CD4-positive, alpha-beta T cell (primary cell): ENCODE measurements at places on chromosomes 4 and X.

DNA sequence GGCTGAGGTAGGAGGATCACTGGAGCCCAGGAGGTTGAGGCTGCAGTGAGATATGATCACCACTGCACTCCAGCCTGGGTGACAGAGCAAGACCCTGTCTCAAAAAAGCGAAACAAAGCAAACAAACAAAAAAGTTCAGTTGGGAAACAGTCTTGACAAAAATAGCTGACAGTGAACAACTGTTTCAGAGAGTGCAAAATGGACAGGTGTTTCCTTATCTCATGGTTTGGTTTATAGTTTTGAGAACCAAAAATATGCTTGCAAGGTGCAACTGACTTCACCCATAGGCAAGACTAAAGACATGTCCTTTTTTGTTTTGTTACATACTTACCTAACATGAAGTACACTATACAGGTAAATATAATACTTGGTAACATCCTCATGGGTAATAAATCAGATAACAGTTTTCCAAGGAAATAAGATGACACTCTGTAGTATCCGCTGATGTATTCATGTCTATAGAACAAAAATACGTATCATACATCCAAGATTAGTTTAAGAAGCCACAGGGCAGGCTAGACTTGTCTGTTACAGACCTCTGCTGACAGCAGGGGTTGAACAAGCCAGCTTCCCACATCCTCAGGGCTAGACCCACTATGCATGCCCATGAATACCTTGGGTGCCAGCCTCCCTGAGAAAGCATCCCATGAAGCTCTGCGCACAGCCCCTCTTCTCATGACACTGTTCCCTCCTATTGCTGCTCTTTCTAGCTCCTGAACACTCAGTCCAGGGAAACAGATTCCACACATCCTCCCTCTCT is 59.3 kb downstream of the ABCG2 start:
- DNase-seq, result no peak

DNA sequence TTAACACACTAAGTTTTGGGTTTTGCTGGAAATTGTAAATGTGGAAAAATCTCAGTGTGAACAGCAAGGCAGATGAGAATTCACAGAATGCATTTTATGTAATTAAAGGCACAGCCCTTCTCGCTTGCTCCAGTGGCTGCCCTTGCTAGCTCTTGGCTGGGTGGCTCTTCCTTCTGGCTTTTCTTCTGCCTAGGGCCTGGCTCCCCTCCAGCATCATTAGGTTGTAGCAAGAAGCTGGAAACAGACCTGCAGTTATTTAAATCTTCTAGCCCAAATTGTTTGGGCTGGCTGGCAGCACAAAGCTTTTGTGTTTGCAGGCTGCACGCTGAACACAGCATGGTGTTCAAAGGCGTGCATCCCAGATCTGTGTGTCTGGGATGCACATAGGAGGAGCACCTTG is 56.5 kb downstream of the LIMCH1 start:
- DNase-seq, result no peak

DNA sequence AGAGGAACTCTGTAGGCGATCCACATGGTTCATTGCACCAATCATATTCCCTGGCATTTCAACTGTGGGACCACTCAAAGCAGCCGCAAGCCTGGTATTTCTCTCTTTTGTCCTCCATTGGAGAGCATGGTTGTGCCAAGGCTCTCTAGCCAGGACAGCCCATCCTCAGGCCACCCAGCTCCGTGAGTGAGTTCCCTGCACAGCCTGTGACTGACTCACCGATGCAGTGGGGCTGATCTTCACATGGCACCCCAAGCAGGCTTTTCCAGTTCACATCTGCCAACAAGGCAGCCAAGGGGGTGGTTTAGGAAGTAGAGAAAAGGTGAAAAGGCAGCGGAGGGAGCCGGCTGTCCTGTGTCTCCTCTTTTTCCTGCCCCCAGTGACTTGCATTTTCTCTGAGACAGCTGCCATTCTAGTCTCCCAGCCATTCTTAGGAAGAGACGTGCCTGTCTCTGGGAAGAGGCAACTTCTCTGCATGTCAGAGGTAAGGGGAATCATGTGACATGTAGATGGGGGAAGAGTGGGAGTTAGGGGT is 69.2 kb downstream of the MID1IP1 start:
- DNase-seq, result no peak

DNA sequence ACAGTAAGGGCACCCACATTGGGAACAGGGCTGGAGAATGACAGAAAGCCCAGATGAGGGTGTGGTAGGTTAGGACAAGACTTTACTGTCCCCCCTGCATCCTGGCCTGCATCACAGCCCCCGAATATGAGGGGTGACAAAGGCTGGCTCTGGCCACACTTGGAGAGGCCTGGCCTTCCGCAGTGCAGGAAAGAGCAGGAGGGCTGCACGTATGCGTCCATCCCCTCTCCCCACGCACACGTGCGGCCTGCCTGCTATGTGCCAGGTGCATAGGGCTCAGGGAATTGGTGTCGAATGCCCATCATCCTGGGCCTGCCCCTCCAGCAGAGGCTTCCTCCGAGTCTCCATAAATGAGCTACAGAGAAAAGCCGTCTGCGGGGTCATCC is 80.5 kb downstream of the ABLIM2 start:
- no peak for DNase-seq

GRCh38 chr4:163384434-163384833 is 40.7 kb downstream of the NPY5R start:
- no peak for DNase-seq

- DNase-seq, result peak; percentile 28
Observed at GRCh38 chrX:106894392-106894909, 8.7 kb downstream of the RIPPLY1 start.

- no peak for DNase-seq
Observed at GRCh38 chr4:86432559-86433134, 72.8 kb upstream of the MAPK10 start.

DNA sequence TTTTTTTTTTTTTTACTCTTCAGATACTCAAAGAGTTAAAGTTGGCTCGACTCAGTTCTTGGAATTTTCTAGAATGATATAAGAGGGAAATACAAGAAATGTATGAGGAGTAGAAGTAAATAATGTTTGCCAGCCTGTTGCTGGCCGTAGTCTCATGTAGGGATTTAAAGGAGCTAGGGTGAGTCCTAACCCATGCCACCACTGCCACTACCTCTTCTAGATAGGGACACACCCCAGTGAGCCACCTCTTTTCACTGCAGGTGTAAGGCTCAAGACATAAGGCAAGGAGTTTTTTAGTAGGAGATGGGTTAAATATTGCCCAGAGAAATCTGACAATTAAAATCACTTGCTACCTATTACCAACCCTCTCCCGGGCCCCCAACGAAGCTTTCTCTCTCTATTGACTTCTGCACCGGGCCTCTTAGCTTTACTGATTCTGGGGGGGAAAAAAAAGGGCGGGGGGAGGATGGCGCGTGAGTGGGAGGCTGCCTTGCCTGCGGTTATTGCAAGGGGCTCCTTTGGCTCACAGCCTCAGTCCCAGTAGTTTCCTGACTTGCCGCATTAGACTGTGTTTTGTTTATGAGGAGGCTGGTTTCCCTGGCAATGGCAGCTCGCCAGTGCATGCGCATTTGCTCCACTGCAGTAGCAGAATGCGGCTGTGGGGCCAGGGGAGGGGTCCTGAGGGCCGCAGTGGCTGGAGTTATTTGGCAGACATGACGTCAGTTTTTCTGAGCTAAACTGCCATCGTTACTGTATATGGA is 3.0 kb downstream of the LINC00632 start:
- DNase-seq, result peak; percentile 21

DNA sequence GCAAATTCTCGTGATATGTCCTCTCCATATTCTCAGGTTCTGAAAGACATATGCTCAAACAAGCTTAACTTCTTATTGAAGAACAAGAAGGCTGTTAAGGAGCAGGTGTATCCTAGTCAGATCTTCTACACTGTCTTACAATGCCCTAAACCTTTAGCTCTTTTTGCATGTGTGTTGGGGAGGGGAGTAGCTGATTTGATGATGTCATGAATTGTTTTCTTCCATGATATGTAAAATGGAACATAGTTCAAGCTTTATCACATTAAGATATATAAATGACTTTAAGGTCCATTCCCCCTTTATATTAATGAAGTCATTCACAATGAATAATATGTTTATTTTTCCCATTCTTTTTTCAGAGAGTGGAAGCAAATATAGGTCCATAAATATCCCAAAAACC is 332.5 kb upstream of the FAM241A start:
- DNase-seq, result no peak

GRCh38 chrX:71992711-71993110 is 82.1 kb downstream of the NHSL2 start:
- DNase-seq, result peak; percentile 27

DNA sequence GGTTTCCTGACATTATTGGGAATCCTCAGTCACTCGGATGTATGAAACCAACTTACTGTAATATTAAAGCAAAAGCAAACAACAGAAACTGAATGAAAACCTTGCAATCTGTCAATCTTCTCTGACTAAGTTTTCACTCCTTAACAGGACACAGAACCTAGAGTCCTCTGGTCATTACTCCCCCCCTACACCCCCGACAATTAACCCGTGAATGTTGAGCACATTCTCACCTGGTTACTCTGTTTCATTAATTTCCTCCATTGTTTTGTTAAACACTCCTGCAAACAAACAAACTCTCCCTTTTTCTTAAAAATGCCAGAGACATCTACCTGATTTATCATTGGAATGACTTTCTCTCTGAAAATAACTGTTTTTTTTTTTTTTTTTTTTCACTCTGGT is 469.0 kb upstream of the PRKX start:
- DNase-seq, result no peak

GRCh38 chrX:149825424-149825823 is 43.7 kb downstream of the MAGEA9 start:
- DNase-seq, result peak; percentile 33
